Right forelimb (tissue), 1 donor: ENCODE measurements at places on chromosomes 5 and 9.

GRCh38 chr5:135124128-135124527 lies 90.1 kb upstream of the PITX1 start:
- no peak for DNase-seq

DNA sequence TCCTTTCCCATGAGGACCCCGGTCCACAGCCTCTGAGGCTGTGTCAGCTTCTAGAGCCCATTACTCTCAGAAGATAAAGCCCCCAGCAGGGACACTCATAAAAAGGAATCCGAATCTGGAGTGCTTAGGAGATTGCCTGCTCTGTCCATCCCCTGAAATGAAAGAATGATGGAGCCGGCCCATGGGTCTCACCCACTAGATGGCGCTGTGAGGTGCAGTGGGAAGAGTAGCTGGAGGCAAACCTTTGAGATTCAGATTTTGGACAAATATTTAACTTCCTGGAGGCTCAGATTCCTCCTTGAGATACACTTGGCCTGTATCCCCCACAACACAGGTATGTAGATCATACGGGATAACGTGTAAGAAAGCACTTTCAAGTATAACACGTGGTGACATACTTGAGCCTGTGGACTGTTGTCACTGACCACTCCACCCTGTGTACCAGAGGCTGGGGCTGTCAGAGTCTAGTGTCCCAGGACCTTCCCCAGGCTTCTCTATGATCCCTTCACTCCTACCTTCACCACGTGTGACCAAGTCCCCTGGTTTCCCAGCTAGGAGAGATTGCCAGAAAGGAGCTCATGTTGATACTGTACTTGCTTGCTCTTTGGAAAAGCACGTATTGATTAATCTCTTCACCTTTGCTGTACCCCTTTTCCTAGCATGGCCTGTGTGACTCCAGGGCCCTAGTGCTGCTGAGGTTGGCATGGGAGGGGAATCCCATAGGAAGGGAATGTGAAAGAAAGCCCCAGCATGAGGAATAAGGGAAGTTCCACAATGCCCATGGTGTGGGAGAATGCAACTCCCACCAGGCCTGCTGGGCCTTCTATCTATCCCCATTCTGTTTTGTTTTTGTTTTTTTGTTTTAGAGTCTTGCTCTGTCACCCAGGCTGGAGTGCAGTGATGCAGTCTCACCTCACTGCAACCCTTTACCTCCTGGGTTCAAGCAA lies 32.1 kb downstream of the TRMO start:
- no peak for DNase-seq

DNA sequence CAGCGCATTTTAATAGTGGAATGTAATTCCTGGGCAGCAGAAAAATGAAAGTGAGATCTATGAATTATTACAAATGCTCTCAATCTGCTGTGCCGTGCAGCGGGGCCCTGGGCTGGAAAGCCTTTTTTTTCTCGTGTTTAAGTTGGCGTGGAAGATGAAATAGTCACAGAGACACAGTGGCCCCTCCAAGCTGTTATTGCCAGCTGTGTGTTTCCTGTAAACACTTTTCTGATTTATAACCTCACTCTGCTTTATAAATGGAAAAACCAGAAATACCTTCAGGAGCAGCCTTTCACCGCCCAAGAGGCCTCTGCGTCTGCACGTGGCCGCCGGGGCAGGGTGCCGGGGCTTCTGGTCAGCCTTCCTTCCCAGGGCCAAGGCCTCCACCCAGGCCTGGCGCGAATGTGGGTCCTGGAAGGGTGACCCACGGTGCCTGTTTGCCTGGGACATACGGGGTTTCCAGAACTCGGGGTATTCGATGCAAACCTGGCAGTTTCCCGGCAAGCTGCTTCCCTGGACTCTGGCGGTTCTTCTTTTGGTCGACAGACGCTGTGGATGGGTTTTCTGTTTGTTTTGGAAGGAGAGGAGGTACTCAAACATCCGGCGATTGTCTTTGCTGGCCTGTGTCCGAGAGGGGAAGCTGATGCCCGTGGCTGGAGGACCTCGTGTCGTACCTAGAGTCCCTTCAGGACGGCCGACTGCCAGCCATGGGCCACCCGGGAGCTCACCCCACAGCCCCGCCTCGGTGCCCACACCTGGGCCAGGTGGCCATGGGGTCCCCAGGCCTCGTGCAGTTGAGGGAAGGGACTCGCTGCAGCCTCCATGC lies 256.7 kb downstream of the PARP8 start:
- no peak for DNase-seq

GRCh38 chr9:68947842-68948569 lies 65.9 kb downstream of the PRKACG start:
- no peak for DNase-seq

- DNase-seq, result no peak
Measured at GRCh38 chr5:40046792-40047191, 622.0 kb upstream of the DAB2 start.

DNA sequence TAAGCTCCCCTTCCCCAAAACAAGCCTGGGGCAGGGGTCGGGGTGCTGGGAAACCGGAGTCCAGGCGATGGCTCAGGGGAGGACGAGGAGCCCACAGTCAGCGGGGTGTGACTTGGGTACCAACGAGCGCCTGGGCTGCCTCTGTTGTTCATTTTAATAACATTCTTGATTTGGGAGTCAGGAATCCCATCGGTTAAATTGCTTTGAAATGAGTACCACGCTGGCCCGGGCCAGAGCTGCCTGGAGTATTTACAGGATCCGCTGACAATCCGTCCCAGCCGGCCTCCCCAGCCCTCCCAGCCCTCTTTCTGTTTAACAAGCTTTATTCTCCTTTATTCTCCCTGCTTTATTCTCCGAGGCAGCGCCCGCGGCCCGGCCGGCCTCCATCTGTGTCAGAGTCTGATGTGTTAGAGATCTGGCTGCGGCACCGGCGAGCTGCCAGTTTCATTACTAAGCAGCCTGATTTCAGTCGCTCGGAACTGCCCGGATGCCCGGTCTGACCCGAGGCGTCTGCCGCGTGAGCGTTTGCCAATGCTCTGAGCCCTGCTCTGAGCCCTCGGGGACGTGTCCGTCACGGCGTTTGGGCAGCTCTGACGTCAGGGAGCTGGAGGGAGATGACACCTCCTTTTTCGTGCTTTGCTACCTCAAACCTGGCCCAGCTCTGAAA lies 16.5 kb upstream of the QRFP start:
- no peak for DNase-seq

DNA sequence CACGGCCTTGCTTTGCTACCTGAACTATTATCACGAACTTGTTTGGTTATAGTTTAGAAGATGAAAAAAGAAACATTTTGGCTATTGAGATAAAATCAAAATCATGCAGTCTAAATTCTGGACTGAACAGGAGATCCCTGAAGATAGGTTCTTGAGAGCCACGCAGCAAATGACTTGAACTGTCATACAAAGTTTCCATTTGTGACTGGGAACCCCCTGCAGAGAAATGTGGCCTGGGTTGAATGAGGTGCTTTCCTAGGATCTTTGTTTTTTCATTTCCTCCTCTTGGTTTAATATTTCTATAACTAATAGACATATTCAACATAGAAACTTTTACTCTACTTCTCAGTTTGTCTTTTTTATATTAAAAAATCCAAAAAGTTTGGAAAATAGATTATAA lies 184.7 kb upstream of the TRPM3 start:
- DNase-seq, result no peak

GRCh38 chr9:38421498-38422211 lies 2.6 kb downstream of the IGFBPL1 start:
- no peak for DNase-seq

- no peak for DNase-seq
Measured at GRCh38 chr9:6109986-6110385, 94.6 kb upstream of the RANBP6 start.

DNA sequence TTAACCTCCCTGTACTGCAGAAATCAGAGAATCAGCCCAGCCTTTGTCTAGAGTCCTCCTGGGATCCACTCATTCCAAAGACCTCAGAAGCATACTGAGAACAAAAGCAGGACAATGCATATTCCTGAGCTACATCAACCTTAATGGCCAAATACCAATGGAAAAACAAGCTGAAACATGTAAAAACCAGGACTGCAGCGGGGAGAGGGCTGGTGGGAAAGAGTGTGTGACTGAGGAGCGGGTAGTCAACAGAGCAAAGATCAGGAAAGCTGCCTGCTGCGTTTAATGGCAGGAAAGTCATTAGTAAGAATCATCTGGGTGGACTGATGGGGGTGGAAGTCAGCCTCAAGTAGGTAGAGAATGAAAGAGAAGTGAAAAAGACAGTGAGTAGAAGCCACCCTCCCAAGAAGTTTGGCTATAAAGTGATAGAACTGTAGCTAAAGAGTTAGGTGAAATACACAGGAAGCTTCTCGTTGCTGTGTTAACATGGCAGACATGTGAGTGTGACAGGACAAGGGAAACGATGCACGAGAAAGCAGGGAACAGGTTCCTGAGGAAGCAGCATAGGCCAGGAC lies 88.1 kb downstream of the OTULIN start:
- DNase-seq, result no peak

DNA sequence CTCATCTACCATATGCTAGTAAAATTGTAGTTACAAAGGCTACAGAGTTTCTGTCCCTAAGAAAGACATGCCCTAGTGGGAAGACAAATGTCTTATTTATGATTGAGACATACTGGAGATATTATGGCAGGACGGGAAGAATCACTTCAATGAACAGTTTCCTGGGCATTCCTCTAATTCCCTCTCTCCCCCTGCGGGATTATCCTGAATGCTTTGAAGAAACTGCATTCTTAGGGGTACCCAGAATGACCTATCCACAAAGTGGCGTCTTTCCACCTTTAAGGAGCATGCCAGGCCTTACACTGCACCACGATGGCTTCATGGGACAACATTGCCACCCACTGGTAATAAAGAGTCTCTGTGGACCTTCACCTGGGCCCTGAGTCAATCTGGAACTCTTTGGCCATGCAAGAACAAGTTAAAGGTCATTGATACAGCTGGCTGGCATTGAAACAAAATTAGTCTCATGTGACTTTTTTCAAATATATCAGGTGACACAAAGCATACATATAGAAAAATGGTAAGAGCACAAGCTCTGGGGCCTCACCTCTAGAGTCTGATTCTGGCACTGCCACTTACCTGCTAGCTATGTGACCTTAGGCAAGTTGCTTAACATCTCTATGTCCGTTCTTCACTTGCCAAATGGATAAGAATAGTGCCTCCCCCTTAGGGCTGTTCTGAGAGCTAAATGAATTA lies 32.0 kb downstream of the ANKRD55 start:
- DNase-seq, result no peak

- no peak for DNase-seq
Measured at GRCh38 chr5:112532654-112533360, 113.7 kb upstream of the EPB41L4A start.

DNA sequence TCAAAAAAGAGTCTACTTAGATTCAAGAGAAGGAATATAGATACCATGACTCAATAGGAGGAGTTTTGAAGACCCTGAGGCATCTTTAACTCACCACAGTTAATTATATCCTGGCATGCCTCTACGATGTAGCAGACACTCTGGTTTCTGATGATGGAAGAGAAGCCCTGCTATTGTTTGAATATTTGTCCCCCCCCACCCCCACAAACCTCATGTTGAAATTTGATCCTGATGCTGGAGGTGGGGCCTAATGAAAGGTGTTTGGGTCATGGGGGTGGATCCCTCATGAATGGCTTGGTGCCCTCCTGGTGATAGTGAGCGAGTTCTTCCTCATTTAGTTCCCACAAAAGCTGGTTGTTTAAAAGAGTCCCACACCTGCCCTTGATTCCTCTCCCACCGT lies 147.9 kb upstream of the TBCA start:
- DNase-seq, result no peak

DNA sequence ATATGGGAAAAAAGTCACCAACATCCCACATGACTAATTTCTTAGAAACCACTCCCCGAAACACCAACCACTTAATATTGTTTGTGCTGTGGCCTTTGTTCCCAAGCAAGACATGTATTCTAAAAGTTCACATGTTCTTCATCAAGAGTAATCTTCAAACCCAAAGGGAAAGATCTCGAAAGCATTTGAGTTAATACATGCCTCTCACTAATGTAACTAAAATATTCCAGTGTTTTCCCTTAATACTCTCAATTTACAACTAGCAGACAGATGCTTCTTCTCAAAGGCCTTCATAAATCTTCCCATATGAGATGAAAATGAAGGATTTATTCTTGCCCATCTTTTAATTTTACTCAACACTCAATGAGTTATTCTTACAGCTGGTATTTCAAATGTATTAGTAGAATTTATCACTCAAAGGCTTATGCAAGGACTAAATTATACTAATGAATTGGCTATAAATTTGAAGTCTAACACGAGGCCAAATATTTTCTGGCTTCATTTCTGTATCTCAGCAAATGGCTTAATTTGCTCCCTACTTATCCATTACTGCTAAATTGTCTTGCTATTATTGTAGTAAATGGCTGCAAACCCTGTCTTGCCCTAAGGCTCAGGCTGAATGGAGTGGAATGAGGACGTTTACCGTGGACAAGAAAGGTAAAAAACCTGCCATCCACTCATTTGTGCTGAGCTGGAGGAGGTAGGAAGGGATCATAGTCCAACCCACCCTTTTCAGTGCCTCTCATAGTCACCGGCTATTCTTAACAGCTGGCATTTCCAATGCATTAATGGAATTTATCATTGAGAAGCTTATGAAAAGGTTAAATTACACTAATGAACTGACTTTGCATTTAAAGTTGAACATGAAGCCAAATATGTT lies 474.4 kb downstream of the RASEF start:
- no peak for DNase-seq

DNA sequence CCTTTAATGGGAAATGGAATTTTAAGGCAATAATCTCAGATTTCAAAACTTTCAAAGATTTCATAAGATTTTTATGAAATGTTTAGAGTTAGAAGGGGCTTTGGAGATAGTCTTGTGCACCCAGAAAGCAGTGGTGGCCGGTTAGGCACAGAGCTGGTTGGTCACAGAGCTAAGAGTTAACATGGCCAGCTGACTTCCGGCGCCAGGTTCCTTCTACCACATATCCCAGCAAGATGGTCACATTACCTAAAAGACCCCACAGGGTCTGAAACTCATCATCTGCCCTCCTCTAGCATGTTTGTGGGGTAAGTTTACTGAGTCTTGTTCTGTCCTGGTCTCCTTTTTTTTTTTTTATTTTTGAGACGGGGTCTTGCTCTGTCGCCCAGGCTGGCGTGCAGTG lies 19.3 kb downstream of the QRFP start:
- DNase-seq, result no peak

DNA sequence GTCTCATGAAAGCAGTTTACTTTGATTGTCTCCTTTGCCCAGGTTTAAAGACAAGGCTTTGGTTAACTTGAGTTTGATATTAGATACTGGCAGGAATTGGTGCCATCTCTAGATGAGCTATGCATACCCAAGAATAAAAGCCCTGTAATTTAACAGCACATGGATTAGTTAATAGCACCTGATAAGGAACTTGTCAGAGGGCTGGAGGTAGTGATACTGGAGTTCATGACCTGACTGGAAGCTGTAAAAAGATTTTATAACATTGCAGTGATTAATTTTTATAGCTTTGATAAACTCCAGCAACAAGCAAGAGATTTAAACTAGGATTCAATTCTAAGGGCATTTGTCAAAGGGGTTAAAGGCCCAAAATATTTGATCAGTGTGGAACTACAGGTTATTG lies 34.9 kb upstream of the SYK start:
- DNase-seq, result no peak

DNA sequence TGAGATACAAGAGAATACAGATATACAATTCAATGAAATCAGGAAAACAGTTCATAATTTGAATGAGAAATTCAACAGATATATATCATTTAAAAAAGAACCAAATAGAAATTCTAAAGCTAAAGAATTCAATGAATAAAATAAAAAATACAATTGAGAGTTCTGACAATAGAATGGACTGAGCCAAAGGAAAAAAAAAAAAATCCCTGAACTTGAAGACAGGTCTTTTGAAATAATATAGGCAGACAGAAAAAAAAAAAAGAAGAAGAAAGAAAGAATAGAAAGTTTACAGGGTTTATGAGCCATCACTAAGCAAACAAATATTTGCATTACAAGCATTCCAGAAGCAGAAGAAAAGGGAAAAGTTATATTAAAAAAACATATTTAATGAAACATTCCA lies 12.9 kb upstream of the HAVCR2 start:
- no peak for DNase-seq
